ENCODE measurements at places on chromosomes 1 and 21.

- no peak for DNase-seq
These were observed 175.5 kb downstream of the RGS7 start for GRCh38 chr1:241181471-241181870.

DNA sequence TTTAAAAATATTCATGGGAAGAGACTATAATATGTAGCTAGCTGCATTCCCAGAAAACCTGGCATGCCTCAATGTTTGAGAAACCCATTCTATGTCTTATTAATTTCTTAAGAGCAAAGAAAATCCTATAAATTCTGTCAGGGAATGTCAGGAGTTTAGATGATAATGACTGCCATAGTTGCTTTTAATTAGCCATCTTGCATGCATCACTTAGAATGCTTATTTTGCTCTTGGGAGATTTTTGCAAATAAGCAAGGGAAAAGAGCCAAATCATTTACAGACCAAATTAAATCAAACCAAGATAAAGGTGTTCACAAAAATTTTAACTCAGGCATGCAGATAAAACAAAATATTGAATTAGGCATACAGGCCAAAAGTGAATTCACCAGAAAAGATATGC is 152.8 kb downstream of the FASLG start:
- DNase-seq = no peak

DNA sequence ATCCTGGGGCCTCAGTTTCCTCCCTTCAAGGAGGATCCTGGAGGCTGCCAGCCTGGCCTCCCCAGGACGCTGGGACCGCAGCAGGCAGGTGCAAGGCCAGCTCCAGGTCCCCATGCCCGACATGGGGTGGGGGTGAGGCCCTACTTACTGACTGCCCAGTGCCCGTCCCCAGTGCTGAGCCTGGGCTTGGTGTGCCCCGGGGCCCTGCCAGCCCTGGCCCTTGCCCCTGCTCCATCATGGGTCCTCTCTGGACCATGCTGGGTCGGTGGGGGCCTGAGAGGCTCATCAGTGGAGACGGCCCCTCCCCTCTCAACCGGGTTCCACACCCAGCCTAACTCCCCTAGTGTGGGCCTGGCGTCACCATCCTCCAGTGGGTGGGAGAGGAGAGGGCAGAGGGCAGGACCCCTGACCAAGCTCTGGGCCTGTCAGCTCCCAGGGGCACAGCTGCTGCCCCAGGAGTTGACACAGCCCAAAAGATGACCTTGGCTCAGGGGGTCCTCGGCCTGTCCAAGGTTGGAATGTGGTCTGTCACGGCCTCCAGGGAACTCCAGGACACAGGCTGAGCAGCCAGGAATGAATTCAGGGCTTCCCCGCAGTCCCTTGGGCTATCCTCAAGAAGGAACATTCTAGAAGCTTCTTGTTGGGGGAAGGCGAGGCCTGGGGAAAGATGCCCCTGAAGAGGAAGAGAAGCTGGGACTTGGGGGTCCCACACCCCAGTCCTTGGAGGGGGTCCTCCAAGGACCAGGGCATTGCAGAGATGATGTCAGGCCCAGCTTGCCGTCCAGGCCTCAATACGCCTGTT is 17.6 kb upstream of the ARF1 start:
- DNase-seq = no peak

DNA sequence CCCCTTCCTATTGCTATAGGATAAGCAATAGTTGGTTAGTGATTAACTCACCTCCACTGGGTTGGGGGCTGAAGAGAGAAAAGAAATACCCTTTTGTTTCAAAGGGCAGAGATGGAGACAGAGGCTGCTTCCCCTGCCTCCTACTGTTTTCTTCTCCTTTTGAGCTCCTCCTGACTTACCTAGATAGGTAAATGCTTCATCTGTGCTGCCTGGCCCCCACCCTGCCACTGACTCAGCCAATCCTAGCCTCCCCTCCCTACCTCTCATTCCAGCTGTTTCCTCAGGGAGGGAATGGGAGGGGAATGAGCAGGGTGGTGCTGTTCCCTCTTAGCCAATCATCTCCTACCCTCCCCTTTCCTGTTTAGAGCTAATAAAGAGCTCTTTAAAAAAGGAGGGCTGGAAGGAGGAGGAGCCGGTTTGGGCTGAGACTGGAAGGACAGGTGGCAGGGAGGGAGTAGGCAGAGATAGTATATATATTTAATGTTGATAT is at the start of gene C1orf116:
TSS of gene C1orf116 (minus strand) at position 229 of the 490 bp plus-strand sequence. CDS start 5,158 bp downstream, outside the sequence.
- DNase-seq = peak; percentile 99

- DNase-seq = no peak
These were observed 20.6 kb downstream of the VWA5B1 start for GRCh38 chr1:20311289-20311688.

DNA sequence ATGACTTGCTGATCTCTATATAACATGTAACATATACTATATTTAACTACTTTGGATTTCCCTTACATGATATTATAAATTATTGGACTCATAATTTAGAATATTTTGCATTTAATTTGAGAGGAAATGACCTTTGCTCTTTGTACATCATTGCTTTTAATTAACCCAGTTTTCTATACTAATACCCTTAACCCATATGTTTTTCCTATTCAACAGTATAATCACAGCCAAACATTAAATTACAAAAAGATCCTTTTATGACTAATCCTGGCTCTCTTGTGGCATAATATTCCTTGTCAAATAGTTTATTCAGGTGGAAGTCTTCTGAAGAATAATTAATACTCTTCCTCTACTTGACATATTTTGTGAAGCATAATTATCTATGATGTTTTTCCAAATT is 56.0 kb upstream of the GPR52 start:
- DNase-seq = no peak

DNA sequence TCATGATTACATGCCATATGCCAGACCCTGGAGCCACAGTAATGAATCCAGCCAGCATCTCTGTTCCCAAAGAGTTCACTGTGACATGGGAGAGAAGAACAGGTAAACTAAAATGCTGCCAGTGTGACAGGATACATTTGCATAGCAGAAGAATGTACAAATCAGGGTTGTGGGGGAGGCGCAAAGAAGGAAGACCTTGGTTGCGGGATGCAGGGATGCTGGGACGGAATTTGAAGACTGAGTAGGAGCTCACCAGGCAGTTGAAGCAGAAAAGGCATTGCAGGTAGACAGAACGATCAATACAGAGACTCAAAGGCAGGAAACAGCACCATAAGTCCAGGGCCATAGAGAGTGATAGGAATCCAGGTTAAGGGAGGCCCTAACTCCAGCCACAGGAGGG is 180.3 kb upstream of the ZC3H12A start:
- no peak for DNase-seq

DNA sequence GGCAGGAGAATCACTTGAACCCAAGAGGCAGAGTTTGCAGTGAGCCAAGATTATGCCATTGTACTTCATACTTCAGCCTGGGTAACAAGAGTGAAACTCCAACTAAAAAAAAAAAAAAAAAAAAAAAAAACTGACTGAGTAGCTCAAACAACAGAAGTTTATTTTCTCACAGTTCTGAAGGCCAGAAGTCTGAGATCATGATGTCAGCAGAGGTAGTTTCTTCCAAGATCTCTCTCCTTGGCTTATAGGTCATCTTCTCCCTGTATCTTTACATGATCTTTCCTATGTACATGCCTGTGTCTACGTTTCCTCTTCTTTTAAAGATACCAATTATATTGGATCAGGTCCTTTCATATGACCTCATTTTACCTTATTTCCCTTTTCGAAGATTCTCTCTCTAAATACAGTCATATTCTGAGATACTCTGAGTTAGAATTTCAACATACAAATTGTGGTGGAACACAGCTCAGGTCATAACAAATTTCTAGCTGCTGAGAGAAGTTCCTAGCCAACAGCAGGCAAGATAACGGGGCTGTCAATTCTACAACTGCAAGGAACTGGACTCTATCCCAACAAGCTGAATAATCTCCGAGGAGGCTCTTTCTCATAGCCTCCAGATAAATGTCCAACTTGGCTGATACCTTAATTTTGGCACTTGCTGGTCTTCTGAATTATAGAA is 187.7 kb upstream of the ADAMTS5 start:
- no peak for DNase-seq

DNA sequence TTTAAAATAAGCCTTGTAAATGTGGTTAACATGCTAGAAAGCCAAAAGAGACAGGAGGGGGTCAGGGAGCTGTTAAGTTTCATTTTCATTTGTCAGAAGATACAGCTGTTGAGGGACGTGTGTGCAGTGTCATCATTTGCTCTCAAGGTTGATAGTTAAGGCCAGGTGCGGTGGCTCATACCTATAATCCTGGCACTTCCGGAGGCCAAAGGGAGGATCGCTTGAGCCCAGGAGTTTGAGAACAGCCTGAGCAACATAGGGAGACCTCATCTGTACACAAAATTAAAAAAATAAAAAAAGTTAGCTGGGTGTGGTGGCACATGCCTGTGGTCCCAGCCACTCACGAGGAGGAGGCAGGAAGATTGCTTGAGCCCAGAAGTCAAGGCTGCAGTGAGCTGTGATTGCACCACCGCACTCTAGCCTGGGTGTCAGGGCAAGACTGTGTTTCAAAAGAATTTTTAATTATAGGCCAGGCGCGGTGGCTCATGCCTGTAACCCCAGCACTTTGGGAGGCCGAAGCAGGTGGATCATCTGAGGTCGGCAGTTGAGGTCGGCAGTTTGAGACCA is 22.7 kb downstream of the ZBTB8OS start:
- no peak for DNase-seq

DNA sequence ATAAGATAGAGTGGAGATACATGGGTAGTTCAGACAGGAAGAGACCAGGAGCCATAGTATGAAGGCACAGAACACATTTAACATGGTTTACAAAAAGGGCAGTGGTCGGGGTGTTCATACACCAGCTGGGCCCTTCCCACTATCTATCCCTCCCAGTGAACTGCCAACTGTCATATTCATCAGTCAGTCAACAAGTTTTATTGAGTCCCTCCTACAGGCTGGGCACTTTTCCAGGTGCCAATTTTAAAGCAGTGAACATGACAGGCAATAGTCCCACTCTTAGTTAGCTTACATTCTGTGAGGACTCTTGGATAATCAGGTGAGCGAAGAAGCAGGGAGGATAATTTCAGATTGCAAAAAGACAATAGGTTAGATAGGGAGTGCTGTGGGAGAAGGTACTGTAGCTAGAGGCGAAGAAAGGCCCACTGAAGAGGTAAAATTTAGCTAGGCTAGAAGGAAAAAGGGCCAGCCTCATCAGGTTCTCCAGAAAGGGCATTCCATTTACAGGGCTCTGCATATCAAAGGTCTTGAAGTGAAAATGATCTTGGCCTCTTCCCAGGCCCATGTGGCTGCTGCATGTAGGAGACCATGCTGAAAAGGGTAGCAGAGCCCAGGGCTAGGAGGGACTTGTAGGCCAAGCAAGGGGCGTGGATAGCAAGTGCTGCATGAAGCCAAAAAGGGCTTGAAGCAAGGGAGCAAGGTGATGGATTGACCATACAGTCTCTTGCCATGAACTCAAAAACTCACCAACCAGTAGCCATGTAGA is 274.7 kb upstream of the SNX7 start:
- DNase-seq = no peak

GRCh38 chr21:42607102-42607501 is 46.3 kb upstream of the PDE9A start:
- DNase-seq = no peak

GRCh38 chr1:114155706-114156105 is 2.0 kb upstream of the SYT6 start:
- DNase-seq = no peak

- DNase-seq = no peak
These were observed at the start of gene TRAF5 for GRCh38 chr1:211326528-211327345. Gene TRAF5, plus strand, starts transcription at chr1:211326833. Its CDS starts 26,407 bp downstream, at chr1:211353240.

DNA sequence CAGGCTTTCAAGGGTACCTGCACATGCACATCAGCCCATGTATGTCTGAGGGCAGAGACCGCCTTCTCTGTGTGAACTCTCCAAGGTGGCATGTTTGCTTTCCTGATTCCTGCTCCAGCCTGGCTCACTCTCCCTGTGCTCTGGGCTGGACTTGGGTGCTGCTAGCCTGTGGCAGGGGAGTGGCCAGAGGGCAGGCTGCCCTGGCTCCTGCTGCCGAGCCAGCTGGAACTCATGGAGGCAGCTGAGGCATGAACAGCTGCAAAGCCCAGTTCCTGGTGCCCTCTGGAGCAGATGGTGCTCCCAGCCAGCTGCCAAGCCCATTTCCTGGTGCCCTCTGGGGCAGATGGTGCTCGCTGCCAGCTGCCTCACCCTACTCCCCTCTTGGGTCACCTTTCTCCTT is 7.6 kb downstream of the UBL4B start:
- DNase-seq = no peak

DNA sequence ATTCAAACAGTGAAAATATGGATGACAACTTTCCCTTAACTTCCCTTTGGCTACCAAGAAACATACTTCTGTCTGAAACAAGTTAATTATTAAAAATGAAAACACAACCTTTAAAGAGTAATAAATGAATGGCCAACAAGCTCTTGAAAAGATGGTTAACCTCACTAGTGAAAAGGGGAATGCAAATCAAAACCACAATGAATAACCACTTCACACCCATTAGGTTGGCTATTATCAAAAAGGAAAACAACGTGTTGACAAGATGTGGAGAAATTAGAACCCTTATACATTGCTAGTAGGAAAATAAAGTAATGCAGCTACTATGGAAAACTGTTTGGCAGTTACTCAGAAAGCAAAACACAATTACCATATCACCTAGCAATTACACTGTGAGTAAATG is 14.1 kb downstream of the COP1 start:
- DNase-seq = peak; percentile 7

GRCh38 chr1:27862671-27863537 is 9.4 kb upstream of the THEMIS2 start:
- DNase-seq = peak; percentile 100

- DNase-seq = no peak
These were observed 493.7 kb upstream of the PLXNA2 start for GRCh38 chr1:208737922-208738321.

All from bronchial epithelial cell (primary cell).